ENCODE measurements at places on chromosomes 13 and 19.

DNA sequence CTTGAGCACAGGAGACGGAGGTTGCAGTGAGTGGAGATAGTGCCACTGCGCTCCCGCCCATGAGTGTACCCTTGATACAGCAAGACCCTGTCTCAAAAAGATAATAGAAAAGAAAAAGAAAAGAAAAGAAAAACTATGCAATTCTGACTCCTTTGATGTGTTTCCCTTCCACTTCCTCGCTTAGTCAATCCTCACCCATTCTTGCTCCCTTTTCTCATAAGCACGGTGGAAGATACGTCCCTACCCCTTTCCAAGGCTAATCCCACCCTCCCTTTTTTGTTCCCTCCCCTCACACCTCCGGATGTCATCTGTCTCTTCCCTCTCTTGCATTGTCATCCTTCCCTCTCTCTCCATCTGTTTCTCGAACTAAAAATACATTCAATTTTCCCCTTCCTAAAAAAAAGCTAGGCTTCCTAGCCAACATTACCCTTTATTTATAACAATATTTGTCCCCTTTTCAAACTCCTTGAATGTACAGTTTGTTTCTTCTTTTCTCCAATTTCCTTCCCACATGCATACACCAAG is 40.5 kb upstream of the ITM2B start:
- no peak for DNase-seq

- DNase-seq = no peak
Observed at GRCh38 chr13:97753942-97754670, 199.4 kb upstream of the IPO5 start.

DNA sequence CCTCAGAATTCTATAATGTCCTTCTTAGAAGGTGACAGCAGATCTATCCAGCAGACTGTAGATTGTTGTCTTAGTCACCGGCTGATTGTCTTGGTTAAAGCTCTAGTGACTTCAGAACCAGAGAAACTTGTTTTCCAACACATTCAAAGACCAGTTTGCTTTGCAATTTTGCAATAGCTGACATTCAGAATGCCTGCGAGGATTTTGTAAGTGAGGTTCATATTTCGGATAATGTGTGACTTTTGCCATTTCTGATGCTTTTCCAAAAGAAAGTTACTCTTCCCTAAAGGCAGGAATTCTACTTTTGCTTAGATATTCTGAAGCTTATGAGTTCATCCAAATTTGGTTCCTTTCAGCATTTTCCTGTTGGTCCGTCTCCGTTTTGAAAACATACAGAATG is 13.2 kb downstream of the SPINT2 start:
- DNase-seq = no peak

DNA sequence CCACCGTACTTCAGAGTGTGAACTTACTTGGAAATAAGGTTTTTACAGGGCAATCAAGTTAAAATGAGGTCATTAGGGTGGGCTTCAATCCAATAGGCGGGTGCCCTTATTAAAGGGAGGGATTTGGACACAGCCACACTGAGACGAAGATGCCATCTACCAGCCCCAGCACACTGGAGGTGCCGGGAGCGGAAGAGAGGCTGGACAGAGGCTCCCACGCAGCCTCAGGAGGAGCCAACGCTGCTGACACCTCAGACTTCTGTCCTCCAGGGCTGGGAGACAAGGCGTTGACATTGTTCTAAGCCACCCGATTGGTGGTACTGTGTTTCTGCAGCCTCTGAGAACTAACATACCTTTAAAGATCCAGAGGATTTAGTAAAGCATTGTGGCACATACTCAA is 12.6 kb upstream of the RAB20 start:
- no peak for DNase-seq

- DNase-seq = no peak
Observed at GRCh38 chr13:112833551-112834257, 135.3 kb upstream of the MCF2L start.

DNA sequence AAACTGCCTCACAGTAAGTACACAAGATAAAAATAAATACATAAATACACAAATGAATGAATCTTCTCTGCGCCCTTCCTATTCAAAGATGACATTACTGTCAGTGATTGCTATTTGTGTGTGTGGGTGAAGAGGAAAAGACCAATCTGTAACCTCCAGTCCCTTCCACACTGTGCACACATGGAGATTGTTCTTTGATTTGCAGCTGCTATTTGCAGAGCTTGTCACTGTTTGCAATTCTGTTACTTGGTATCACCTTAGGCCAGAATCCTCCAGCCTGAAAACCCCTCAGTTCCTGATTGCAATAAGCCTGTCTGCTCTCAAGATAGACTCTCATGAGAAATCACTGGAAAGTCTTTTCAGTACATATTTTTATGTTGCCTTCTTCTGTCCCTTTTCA is 1314.9 kb downstream of the PCDH9 start:
- DNase-seq = no peak

- no peak for DNase-seq
Observed at GRCh38 chr13:99559560-99559959, 58.3 kb downstream of the TM9SF2 start.

GRCh38 chr19:48308631-48309586 is 16.4 kb upstream of the EMP3 start:
- DNase-seq = no peak

GRCh38 chr13:102510072-102510471 is 86.7 kb upstream of the TPP2 start:
- DNase-seq = no peak

DNA sequence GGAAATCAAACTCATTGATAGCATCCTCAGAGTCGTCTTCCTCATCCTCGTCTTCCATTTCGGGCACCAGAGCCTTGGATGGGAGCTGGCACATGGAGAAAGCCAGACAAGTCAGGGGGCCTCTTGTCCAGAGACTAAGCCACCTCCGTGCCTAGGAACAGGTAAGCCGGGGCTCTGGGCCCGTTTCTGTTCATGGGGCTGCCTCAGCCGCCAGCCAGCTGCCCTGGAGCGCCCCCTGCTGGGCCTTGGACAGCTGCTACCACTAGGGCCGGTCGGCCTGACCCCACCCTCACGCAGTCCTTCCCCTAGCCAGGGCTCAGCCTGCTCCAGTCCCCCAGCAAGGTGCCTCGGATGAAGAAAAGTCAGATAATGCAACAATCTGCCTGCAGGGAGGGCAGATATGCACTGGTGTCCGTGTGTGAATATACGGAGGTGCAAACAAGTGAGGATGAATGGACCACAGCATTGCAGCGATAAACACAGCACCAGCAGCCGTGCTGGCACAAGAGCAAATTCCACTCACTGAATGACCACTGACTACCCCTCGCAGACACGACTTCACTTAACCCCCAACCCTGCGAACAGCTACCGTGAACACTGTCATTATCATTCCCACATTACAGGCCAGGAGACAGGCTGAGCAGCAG is 11.9 kb upstream of the PRKD2 start:
- DNase-seq = peak; percentile 59

GRCh38 chr13:94228763-94229162 is 250.7 kb downstream of the DCT start:
- DNase-seq = no peak

GRCh38 chr13:111532111-111532510 is 211.7 kb downstream of the TEX29 start:
- no peak for DNase-seq

Data from activated CD8-positive, alpha-beta memory T cell treated with anti-CD3 and anti-CD28 coated beads for 4 hours (primary cell).